Activated CD4-positive, alpha-beta T cell treated with anti-CD3 and anti-CD28 coated beads, Interleukin-2, amount 10 ng/mL, durations not matched to agents 24 days and 14 days (primary cell): ENCODE measurements at places on chromosomes 12 and 14.

- DNase-seq, result peak; percentile 89
These were observed 28.1 kb upstream of the TBC1D30 start for GRCh38 chr12:64796205-64796845.

GRCh38 chr14:88363644-88364043 lies 21.8 kb upstream of the SPATA7 start:
- DNase-seq, result no peak

DNA sequence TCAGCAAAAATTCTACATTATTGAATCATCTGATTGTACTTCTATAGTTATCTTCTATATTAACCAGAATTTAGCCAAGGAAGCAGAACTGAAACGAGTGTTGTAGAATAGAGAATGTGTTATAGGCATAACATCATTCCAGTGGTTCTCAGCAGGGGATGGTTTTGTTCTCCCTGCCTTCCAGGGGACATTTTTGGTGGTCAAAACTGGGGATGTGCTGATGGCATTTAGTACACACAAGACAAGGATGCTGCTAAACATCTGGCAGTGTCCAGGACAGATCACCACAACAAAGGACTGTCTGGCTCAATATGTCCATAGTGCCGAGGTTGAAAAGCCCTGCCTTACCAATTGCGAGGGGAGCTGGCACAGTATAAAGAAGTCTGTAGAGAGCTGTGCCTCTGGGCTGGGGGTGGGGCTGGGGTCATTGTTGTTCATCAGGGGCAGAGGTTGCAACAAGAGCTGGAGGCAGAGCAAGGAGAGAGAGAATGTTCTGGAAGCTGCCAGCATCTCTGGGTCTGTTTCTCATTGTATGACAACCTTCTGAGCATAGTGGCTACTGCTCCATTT lies 1472.8 kb downstream of the AACS start:
- DNase-seq, result no peak

- no peak for DNase-seq
These were observed 128.6 kb upstream of the CRY1 start for GRCh38 chr12:107221913-107222312.

GRCh38 chr14:30808576-30808975 lies 65.8 kb upstream of the COCH start:
- DNase-seq, result no peak

- DNase-seq, result no peak
These were observed 48.4 kb downstream of the CSRP2 start for GRCh38 chr12:76830436-76830835.

GRCh38 chr14:89368490-89369477 lies 48.2 kb downstream of the FOXN3 start:
- no peak for DNase-seq

GRCh38 chr12:32877601-32878459 lies 18.7 kb downstream of the PKP2 start:
- no peak for DNase-seq

DNA sequence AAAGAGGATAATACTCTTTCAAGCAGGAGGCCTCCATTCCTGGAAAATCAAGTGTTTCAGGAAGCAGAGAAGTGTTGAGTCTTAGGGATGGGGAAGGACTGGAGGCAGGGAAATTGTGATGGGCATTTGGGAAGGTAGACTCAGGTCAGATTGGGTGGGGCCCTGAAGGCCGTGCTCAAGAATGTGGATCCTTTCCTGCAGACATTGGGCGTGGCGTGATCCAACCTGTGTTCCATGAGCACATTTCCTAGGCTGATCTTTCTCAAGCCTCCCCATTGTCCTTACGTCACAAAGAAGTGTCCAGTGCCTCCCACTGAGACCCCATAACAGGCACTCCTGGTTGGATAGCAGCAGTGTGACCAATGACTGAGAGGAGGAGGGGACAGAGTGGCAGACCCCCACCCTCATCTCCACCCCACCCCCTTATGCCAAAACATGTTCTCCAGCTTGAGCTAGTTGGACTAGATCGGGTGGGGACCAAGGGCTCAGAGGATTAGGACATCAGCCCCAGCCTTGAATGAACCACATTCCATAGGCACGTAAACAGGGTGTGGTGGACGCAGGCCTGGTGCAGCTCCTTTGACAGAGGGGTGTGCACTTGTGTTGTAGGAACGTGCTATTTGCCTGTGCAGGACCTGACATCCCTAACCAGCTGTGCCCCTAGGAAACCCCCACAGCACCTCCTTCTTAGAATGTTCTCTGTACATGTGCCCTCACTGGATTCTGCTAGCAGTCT lies 76.8 kb downstream of the TTC9 start:
- DNase-seq, result no peak

GRCh38 chr14:67734675-67735074 lies 33.0 kb downstream of the RDH12 start:
- DNase-seq, result no peak

- peak; percentile 73 for DNase-seq
These were observed 1.0 kb downstream of the NAA25 start for GRCh38 chr12:112107306-112108201.

- DNase-seq, result no peak
These were observed 142.5 kb downstream of the TMX1 start for GRCh38 chr14:51382506-51382905.

GRCh38 chr14:101562659-101563351 lies 1.5 kb downstream of the DIO3 start:
- no peak for DNase-seq

GRCh38 chr14:101571004-101571403 lies 9.7 kb downstream of the DIO3 start:
- no peak for DNase-seq

GRCh38 chr12:65123435-65124063 lies 2.4 kb upstream of the WIF1 start:
- peak; percentile 62 for DNase-seq

DNA sequence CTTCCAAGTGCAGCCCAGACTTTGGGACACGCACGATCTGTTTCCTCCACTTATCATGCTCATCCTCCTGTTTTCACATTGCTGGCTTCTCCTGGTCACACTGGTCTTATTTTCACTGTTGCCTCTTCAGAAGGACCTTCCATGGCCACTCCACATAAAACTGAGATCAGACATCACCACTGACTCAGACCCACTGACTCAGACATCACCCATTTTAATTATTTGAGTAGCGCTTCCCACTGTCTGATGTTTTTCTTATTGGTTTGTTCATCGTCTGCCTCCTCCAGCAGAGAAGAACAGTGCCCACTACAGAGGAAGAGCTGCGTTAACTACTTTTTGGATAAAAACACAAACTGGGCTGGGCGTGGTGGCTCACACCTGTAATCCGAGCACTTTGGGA lies 270.5 kb upstream of the PWP1 start:
- no peak for DNase-seq

DNA sequence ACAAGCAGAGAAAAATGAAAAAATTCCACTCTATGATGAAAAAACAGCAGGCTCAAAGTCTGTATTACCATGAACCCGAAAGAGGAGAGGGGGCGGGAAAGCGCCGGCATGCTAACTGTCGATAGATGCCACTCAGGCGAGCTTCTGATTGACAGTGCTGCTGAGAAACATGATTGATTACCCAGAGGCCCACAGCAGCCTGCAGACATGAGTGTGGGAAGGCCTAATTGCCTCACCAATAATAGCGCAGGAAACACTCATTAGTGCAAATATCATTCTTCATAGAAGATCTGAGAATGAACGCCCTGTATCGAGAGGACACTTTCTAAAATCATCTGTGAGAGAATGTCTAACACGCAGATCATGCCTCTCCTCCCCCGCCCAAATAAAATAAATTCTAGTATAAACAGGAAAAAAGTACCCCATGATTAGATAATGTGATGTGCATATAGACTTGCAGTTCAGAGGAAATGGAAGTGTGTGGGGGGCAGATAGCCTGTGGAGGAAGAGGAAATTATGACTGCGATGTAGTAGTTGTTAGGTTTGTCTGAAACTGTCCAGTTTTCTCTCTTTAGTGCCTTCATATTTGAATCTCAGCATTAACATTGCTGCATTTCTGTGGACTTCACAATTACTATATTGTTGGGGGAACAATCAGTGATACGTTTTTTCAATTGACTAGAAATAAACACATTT lies 15.6 kb downstream of the TPH2 start:
- no peak for DNase-seq

- DNase-seq, result peak; percentile 71
These were observed 693 bp upstream of the RIMKLB start for GRCh38 chr12:8697120-8697475.

GRCh38 chr12:108201808-108202207 lies 72.7 kb downstream of the WSCD2 start:
- DNase-seq, result no peak

- DNase-seq, result no peak
These were observed 1036.2 kb upstream of the FLRT2 start for GRCh38 chr14:84493779-84494178.

DNA sequence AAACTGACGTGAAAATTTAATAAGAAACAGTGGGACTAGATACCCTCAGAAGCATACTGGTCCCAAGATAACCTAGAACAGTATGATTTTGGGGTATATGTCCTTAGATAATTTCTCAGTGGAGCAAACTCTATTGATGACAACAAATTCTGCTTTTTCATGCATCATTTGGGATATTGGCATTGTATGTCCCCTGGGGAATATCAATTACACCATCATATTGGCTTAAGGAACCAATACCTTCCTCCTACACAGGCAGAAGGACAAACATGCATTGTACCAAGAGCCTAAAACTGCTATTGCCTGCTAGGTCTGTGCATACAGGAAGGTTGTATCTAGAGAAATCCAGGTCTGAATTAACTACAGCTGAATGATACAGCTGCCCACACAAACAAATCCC lies 17.6 kb upstream of the CDH24 start:
- no peak for DNase-seq

DNA sequence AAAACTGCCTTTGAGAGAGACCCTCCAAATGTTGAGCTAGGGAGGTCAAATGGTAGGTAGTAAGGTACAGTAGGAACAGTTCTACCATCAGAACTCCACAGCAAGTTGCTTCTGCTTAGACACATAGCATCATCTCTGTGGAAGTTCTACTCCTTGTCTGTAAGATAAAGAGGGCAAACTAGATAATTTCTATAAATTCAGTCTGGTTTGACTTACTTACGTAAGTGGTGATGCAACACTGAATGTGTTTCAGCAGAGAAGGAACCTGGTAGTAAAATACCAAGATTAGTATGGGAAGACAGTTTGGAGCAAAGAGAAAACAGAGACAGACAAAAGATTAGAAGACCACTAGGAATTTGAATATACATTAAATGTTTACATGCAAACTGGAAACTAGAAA lies 42.0 kb downstream of the KITLG start:
- DNase-seq, result no peak

DNA sequence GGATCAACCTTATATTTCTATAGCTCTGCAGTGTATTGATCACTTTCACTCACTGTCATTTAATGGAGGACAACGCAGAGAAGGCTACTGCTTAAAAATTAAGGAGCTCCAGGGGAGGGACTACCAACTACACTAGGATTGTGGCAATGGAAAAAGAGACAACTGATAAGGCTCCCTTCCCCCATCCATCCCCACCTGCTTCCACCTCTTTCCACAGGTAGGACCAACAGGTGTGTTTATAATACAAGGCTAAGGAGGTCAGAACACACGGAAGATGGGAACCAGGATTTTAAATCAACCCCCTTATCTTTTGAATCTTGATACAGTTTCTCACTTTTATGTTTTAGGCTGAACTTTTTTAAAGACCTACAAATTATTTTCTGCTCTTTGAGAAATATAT lies 90.8 kb downstream of the STAB2 start:
- no peak for DNase-seq

DNA sequence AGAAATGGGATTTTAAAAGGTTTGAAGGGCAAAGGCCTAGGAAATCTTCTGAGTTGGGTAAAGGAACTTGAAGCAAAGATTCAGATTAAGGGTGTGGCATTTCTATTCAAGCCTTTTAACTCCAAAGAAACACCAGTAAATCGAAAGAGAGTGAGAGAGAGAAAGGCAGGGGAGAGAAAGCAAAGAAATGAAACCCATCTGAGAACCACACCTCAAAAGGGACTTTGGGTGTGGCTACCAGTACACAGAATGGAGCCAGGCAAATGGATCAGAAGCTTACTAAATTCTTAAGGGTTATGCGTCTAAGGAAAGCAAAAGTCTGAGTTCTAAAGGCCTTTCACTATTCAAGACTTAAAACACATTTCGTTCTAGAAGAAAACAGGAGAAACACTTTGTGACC lies 277.4 kb downstream of the BCL11B start:
- DNase-seq, result peak; percentile 78

DNA sequence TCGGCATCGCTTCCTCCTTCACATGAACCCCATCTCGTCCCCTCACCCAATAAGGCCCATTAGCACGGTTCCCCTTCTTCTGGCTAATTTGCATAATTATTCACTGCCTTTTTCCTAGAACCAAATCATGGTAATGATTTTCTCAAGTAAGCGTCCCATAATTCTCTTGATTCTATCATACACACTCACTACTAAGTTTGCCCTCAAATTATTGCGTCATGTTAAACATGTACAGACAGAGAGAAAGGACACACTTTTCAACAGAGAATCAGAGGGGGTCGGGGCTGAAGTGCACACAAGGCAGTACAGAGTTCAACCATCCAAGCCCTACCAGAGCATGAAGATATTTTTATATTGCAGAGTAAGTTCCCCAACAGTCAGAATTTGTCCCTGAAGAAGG lies 256.6 kb downstream of the FOXN3 start:
- no peak for DNase-seq

GRCh38 chr12:66197495-66197921 lies 8.5 kb downstream of the IRAK3 start:
- DNase-seq, result no peak

DNA sequence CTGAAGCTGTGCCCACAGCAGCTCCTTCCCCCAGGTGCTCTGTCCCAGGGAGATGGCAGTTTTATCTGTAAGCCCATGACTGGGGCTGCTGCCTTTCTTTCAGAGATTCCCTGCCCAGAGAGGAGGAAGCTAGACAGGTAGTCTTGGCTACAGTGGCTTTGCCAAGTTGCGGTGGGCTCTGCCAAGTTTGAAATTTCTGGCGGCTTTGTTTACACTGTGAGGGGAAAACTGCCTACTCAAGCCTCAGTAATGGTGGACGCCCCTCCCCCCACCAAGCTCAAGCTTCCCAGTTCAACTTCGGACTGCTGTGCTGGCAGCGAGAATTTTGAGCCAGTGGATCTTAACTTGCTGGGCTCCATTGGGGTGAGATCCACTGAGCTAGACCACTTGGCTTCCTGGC lies 124.7 kb downstream of the MSRB3 start:
- DNase-seq, result no peak

- DNase-seq, result no peak
These were observed 80.4 kb upstream of the SINHCAF start for GRCh38 chr12:31406345-31406744.

GRCh38 chr14:35298351-35298750 lies 6.2 kb downstream of the PSMA6 start:
- no peak for DNase-seq

DNA sequence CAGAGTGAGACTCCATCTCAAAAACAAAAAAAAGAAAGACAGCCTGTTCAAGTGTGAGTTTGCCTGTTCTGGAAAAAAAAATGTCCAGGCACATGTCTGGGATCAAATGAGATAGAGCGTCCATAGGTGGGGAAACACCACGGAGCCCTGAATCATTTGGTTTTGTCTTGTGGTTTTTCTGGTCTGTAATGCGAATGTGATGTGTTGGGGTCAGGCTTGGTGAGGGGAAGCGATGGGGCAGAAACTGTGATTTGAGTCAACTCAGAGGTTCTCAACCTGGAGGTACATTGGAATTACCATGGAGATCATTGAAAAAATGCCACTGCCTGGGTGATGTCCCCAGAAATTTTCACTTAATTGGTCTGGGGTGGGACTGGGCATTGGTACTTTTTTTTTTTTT lies 183.9 kb upstream of the PWP1 start:
- no peak for DNase-seq

- no peak for DNase-seq
These were observed 5.3 kb upstream of the TSPAN8 start for GRCh38 chr12:71162832-71163763.

- DNase-seq, result no peak
These were observed 619 bp downstream of the RAB15 start for GRCh38 chr14:64971491-64971942.
